ENCODE measurements at places on chromosomes 7 and 10.

DNA sequence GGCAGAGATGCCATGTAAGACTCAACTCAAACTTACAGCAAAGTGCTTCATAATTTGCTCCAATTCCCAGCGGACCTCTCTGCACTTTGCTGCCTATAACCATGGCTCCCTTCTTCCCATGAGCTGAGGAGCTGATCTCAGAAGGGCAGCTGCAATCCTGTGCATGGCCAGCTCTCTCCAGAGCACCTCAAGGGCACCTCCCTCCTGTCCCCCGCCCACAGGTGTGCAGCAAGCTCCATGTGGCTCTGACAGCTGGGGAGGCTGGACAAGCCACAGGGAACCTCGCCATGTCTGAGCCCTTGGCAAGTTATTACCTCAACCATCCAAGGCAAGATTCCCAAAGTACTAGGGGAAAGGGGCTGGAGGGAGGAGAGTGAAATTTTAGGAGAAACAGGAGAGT lies 61.1 kb upstream of the DDC start:
- no peak for DNase-seq

DNA sequence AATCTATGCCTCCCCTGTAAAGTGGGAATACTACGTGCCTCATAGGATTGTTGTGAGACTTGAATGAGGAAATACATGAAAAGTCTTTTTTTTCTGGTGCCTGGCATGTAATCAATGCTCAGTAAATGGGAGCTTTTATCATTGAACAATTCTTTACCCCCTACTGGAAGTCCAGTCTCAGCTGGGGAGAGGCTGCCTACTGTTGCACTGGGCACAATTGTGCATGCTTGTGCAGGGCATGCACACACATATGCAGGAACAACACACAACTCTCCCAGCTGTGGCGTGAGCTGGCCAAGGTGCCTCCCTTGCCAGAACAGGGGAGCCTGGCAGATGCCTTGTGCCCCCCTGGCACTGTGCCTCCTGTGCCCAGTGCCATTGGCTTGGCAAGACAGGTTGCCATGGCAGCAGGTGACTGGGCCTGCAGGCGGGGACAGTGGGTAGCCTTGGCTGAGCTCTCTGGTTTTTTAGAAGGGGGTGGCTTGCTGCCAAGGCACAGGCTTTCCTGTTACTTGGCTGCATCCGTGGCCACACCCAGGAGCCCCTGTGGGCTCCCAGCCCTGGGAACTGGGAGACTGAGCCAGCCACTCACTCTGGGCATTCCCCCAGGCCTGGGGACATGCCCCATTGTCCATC lies 16.1 kb upstream of the PALD1 start:
- peak; percentile 31 for DNase-seq

DNA sequence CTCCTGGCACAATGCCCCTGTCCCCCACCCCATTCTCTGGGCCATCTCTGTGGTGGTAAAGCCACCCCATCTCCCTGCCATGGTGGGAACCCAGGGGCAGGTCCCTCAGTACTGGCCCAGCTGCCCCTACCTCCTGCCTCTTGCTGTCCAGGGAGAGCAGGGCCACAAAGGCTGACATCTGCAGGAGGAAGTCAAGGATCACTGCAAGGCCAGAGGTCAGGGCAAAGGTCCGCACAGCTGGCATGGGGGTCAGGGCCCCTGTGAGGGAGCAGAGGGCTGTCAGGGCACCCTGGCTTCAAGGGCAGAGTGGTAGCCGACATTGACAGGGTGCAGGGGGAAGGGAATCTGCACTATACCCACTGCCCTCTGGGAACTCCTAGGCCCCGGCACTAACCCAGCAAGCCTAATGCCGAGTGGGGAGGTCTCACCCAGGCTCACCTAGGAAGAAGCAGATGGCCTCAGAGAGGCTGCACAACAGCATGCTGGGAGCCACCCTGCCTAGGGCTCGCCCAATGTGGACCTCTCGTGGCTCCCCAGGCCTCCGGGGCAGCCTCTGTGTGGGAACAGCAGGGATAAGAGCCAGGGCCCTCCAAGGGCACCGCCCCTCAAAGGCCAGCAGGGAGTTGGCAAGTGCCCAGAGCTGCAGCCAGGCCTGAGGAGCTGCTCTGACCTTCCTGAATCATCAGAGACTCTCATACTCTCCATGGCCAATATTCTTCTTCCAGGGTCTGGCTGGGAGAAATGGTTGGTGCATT lies 7.7 kb downstream of the NPC1L1 start:
- no peak for DNase-seq

DNA sequence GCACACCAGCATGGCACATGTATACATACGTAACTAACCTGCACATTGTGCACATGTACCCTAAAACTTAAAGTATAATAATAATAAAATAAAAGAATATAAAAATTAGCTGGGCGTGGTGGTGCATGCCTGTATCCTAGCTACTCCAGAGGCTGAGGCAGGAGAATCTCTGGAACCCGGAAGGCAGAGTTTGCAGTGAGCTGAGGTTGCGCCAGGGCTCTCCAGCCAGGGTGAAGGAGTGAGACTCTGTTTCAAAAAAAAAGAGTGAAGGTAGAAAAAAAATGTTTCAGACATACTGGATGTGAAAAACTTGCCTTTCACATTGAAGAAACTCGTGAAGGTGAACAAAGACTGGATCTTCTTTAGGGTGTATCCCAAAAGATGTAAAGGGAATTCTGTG lies 26.7 kb downstream of the TSPAN14 start:
- DNase-seq: no peak

DNA sequence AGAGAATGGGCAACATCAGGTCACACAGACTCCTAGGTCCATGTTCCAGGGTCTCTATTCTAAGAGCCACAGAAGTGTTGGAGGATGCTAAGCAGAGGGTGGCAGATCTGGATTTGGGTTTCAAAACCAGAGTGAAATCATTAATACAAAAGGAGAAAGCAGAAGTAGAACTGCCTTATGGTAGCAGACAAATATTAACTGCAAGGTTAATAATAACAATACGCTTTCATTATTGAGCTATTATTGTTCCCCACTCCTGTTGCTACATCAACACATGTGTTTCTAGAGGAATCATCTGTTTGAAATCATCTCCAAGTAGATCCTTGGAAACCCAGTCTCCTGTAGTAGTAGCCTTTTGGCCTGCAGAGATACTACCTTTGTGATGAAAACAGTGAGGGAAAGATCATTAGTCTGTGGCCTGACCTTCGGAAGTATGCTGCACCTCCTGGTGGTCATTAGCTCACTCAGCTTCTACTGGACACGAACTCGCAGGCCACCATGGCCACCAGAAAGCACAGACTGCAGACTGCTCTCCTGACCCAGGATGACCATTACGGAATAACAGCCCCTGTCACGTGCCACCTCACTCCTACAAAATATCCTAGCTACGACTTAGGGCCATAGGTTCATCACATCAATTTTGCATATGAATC lies 84.6 kb downstream of the XPNPEP1 start:
- no peak for DNase-seq

DNA sequence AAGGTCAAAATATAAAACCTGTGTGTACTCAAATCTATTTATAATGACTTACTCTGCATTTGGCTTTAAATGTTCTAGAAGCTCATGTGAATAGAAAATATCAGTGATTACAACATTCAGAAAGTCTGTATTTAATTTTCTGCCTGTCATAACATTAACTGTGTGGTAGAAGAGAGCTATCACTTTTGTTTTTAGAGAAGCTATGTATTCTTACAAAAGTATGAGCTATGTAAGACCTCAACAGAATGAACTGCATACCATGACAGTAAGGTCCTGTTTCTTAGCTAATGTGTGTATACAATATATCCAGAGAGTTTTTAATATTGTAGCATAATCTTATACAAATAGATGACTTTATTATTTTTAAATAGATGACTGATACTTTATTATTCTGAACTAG lies 61.5 kb downstream of the PTN start:
- DNase-seq: no peak

GRCh38 chr7:93843260-93843659 lies 47.3 kb downstream of the TFPI2 start:
- DNase-seq: no peak

DNA sequence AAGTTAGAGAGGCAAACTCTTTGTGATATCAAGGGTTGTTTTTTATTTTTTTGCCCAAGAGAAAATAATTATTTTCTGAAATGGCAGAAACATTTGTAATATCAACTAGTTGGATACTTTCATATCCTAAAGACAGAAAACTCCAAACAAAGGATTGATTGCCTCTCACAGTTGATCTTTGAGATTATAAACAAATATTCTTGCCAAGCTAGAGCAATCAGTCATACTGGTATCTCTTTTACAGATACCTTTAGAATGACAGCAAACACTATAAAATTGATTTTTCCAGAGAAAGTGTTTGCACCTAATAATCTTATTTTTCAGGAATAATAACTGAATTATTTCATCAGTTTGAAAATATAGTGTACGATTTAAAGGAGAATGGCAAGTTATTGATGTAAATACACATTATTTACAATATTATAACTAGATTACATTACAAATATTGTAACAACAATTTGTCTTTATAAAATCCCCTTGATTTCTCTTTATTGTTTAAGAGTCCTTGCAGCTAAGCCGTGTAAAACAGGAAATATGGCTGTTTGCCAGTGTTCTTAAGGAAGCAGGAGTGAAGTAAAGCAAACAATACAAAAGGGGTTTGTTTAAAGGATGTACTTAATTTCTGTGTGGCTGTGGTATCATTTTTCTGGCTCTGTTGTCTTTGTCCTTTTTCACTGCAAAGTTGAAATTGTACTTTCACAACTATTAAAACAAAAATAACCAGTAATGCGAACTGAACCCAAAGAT lies 58.4 kb downstream of the MAPK8 start:
- peak; percentile 30 for DNase-seq

DNA sequence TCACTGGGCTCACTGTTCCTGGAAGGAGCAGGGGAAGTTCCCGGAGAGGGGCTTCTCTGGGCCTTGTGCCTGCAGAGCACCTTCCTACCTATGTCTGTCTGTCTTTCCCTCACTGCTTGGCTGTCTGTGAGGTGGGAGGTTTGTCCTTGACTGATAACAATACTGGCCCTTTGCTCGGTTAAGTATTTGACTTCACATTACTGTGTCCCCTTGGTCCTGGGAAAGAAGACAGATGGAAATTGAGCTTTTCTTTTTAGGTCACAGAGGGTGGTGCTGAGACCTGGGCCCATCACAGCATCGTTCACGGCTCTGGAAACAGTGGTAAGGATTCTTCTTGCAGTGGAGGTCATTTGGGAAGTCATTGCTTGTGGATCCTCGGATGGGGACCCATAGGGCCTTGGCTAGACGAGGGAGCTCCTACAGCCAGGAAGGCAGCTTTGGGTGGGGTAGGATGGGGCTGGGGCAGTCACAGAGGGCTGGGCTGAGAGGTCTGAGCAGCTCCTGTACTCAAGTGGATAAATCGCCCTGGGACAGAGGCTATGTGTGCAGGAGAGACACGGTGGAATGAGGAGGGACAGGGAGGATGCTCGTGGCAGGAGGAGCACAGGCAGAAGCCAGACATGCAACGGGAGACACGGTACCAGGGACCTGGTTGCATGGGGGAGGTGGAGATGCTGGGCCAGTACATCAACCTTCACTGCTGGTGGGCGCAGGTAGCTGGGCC lies 450.2 kb downstream of the PLXNA4 start:
- DNase-seq: no peak

DNA sequence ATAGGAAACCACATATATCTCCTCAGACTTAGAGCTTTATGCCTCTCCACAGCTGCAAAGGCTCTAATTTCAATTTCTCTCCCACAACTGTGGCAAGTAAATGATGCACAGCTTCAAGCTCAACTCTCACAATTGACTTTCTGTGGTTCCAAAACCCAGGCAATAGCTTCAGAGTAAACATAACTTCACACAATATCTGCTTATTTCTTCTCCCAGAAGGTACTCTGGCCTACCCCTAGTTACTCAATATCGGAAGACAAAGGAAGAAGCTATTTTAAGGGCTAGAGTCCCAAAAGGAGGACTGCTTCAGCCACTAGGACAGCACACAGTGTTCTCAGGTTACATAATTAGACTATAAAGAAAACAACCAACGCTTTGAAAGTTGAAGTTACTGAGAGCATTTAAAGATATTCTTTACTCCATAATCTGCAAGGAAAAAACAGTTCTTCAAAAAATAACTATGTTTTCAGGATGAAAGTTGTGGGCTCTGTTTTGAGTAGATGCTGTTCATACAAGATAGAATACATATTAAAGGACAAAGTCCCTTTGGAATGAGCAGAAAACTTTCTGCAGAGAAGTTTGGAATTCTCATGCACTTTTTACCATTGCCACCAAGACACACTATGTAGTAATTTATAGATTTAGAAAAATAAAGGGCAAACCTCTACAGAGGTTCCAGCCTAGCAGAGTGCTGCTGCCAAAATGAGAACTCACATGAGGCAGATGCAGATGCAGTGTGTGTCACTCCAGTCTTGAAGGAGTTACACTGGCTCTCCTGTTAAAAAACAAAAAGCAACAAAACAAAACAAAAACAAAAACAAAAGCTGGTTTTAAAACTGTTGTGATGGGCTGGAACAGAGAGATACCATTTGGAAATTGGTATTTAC lies 81.8 kb downstream of the NT5C2 start:
- DNase-seq: no peak

DNA sequence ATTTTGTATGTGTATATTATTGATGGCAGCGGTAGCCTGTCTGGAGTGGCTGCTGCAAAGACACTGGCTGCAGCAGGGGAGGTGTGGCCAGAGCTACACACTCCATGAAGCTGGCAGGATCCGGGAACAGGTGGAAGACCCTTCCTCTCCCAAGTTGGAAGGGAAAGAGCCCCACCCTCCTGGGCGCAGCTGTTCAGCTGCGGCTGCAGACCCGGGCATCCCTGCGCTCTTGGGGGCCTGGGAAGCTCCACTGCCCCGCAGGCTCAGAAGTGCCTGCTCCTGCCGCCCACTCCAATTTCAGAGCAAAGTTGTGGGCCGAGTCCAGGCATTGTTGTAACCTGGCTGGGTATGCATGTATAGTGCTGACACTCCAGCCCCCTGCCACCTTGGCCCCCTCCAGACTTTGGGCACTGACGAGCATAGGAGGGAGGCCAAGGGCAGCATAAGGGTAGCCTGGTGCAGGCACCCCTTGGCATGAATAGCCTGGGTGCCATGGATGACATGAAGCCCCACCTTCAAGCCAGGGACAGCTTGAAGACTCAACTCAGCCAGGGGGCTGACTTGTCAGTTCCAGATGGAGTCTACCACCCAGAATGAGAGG lies 90.7 kb upstream of the TMEM168 start:
- no peak for DNase-seq

- no peak for DNase-seq
These were observed 588.6 kb upstream of the LRRTM3 start for GRCh38 chr10:66337211-66337610.

- no peak for DNase-seq
These were observed 323.9 kb downstream of the AUTS2 start for GRCh38 chr7:69922026-69922803.

- no peak for DNase-seq
These were observed 19.1 kb downstream of the SEMA3A start for GRCh38 chr7:84175461-84175860.

GRCh38 chr10:132407243-132407746 lies 10.3 kb downstream of the PWWP2B start:
- DNase-seq: no peak

- no peak for DNase-seq
These were observed 205.3 kb downstream of the SKAP2 start for GRCh38 chr7:26659121-26659520.

- peak; percentile 44 for DNase-seq
These were observed 11.7 kb downstream of the EPHB6 start for GRCh38 chr7:142866361-142867096.

GRCh38 chr7:94605031-94605430 lies 50.9 kb downstream of the SGCE start:
- DNase-seq: no peak

- DNase-seq: no peak
These were observed 237.2 kb downstream of the BUB3 start for GRCh38 chr10:123391275-123392028.
